Fibroblast of pulmonary artery (primary cell): ENCODE measurements at places on chromosomes 3 and 15.

- no peak for DNase-seq
These were observed 10.0 kb upstream of the SLC6A11 start for GRCh38 chr3:10806006-10806405.

DNA sequence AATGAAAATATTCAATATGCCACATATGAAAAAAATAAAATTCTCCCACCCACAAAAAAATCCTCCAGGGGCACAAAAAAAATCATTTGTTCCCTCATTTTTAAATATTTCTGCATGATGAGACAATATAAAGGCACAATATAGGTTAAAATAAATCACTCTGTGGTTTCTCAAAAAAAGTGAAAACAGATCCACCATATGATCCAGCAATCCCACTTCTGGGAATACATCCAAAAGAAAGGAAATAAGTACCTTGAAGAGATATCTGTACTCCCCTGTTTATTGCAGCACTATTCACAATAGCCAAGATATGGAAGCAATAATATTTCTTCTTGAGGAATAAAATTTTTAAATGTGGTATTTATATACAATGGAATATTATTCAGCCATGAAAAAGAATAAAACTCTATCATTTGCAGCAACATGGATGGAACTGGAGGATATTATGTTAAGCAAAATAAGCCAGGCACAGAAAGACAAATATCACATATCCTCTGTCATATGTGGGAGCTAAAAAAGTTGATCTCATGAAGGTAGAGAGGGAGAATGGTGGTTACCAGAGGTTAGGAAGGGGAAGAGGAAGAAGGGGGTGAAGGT lies 1.5 kb downstream of the ATP8B4 start:
- no peak for DNase-seq

DNA sequence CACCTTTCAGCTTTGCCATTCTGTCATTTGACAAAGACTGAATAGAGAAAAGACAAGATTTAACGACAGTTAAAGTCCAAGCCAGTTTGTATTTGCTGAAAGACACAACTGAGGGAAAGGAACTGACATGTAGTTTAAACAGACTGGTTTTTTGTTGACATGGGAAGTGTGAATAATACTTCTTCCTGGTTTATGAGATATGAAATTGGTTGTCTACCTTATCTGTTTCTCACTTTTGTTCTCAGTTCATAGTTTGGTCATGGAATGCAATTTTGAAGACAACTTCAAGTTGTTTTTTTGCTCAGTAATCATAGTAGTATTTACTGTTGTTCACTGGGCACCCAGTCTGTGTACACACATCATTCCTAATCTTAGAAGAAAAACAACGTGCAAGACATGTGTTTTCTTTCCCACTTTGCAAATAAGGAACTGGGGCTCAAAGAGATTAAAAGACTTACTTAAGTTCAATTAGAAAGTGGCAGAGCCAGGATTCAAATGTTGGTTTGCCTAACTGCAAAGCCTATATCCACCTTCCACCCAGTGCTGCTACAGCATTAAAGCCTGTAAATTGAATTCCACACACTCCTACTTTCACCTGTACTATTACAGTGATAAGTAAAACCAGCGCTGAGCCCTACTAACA lies 103.5 kb downstream of the LPP start:
- no peak for DNase-seq

- no peak for DNase-seq
These were observed 65.7 kb upstream of the CMTM7 start for GRCh38 chr3:32325927-32326326.

- DNase-seq: no peak
These were observed 23.5 kb downstream of the DPH3 start for GRCh38 chr3:16241225-16241624.

DNA sequence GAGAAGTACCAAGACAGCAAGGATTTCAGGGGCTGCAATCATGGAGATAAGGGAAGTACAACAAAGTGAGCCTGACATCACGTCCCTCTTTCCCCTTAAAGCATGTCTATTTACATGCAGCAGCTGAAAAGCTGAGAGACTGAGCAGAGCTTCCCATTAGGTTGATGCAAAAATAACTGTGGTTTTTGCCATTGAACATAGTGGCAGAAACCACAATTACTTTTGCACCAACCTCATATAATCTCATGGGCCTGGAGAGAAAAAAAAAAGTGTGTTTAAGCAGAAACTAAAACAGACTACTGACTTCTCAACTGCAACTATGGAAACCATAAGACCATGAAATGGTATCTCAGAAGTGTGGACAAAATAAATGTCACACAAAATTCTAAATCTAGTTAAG lies 48.3 kb downstream of the CCDC12 start:
- DNase-seq: no peak

GRCh38 chr15:92797168-92798052 lies 102.7 kb upstream of the CHD2 start:
- DNase-seq: peak; percentile 91

DNA sequence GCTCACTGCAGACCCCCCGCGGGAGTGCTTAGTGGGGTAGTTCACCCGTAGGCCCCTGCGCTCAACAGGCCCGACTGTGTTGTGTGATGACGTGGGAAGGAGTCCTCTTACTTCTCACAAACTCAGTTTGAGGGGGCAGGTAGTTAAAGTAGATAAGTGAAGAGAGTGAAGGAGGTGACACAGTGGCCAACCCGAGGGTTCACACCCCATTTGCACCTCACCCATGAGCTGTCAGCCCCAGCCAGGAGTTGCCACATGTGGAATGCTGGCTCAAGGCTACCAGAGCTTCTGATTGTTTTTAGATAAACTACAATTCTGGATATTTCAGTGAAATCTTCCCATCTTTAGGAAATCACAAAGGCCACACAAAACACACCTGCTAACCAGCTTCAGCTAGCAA lies 64.1 kb upstream of the ABHD17C start:
- no peak for DNase-seq

DNA sequence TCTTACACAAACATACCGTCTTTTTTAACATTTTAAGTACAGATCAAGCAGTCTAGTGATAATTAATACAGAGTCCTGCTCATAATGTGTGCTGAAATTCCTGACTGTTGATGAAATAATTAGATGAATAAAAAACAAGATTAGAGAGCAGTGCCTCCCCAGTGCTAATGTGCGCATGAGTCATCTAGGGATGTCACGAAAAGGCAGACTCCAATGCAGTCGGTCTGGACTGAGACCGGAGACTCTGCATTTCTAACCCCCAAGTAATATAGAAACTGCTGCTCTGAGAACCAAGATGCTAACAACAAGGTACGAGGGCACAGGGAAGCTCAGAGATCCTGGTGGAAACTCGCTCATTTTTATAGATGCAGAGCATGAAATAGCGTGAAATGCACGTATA lies 61.4 kb downstream of the COL8A1 start:
- peak; percentile 74 for DNase-seq

- peak; percentile 34 for DNase-seq
These were observed 49.9 kb upstream of the IL12A start for GRCh38 chr3:159938714-159939113.

DNA sequence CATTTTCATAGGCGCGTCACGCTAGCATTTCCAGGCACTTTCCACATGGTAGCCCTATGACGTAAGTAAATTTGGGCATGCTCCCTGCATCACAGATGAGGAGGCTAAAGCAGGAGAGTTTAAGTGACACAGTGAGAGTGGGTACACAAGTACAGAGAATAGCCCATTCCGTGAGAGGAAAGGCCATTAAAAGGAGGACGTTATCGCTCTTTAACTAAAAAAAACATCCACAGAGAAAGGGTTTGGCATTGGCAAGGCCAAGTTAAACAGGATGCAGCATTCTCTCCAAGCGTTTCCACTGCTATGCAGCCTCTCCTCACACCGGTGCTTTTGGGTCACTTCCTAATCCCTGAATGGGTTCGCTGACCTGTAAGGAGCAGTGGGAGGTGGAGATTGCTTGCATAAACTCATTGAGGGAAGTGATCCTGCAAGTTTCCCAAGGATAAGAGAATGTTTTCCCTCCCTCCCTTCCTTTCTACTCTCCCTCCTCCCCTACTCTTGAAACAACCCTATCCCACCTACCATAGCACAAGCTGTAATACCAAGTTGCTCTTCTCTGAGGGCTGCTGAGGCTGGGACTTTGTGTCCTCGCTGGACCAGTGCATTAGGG lies 147.7 kb downstream of the VGLL4 start:
- peak; percentile 81 for DNase-seq

DNA sequence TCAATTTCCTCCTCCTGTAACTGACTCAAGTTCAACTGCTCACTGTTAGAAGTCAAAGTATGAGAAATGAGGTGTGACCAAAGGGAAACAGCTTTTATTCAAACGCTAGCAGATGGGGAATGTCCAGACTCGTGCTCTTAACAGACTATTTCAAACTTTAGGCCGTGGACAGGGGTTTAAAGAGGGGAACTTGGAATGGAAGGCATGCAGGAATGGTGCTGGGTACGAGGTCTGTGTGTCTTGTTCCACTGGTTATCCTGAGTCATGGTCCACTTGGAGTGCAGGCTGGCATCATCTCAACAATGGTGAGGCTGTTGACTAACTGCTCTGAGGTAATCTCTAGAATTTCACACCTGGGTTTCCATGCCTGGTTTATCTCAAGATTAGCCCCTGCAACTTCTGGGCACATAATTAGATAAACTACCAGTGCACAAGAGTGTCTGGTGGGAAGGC lies 22.9 kb upstream of the DNAAF4 start:
- DNase-seq: peak; percentile 44

DNA sequence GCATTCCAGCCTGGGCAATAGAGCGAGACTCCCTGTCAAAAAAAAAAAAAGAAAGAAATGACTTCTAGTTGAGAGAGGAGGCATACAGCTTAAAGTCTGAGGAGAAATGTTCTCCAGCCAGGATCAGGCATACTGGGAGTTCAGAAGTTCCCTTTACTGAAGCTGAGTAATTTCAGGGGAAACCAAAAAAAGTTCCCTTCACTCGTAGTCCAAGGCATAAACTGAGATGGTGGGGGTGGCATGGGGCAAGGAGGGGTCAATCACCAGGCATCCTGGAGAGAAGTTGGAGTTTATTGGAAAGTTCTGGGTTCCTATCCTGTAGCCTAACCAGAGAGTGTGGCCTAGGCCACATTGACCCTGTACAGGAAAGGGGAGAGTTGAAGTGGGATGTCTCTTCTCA lies 5.9 kb downstream of the GPX1 start:
- DNase-seq: no peak

DNA sequence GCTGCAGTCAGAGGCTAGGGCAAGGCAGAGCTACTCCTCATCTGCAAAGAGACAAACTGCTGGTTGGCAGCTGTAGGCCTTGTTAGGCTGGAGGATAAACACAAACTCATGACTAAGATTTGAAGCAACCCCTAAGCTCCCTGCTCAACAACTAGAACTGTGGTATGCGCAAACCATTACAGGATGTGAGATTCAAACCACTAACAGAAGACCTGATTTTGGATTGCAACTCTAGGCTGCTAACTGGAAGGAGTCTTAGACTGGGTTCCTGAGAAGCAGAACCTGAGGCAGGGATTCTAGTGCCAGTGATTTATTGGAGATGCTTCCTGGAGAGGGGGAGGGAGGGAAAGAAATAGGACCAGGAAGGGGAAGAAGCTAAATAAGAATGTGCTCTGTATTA lies 22.5 kb downstream of the CCR4 start:
- DNase-seq: no peak

- no peak for DNase-seq
These were observed 8.6 kb upstream of the IQSEC1 start for GRCh38 chr3:13081603-13082360.

DNA sequence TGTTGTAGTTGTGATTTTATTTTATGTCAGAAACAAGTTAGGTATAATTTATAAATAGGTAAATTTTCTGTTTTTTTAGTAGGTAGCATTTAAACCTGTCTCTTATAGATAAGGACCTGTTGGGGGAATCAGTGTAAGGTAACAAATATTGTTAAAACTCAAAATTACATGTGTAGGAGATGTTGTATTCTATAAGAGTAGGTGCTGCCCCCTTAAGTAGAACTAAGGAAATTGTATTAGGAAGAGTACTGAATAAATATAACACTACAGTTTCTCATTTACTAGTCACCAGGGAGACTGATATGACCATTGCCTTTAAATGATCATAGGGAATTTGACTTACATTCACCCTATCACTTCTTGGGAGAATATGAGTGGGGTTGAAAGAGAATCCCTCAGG lies 31.2 kb downstream of the SLC25A36 start:
- peak; percentile 35 for DNase-seq

GRCh38 chr15:23546158-23546557 lies 19.3 kb upstream of the MKRN3 start:
- DNase-seq: no peak

DNA sequence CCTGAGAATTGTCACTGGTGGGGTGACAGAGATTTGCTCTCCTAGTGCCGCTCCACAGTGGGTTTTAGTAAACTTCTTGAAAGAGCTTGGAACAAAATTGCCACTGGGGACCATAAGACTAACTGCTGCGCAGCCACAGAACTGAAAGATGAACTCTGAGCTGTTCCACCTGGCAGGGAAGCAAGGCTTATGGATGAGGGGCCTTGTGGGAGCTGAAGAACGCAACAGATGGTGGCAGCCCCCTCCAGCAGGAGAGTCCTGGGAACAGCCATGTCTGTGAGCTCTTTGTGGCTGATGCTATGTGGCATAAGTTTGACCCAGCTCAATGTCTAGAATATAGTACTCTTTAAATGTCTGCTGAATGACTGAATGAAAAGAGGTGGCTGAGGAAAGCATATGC lies 66.8 kb upstream of the C2CD4B start:
- no peak for DNase-seq

DNA sequence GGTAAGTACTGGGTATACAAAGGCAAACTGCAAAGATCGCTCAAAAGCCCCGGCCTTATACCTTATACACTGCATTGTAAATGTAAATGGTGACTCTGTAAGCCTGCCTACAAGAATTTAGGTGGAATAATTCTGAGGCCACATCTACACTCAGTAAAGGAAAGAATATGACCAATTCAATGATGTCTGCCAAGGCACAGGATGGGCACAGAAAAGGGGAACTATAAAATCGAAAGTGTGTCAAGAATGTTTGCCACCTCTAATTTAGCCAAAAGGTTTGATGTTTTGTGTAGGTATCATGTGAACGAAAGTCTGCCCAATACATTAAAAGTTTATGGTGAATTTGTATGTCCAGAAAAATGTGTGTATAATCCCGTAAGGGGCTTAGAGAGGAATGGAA lies 96.1 kb downstream of the FOXP1 start:
- DNase-seq: no peak

DNA sequence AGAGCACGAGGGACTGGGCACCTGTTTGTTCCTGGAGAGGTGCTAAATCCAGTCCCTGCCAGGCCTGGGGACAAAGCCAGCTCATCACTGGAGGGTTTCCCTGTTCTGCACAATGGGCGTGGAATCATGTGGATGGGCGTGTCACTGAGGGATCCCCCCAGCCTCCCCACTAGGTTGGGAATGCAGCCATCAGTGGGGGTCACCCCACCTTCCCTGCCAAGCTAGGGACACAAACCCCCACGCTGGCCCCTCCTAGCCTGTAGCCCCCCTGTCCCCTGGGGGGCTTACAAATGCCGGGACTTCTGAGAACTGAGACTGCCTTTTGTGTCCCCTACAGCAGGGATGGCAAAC lies 61.9 kb downstream of the NSMCE3 start:
- no peak for DNase-seq
